ENCODE measurements at places on chromosomes 3 and 15.
A peak's percentile ranks its signal among the peaks of the same experiment; 100 is the strongest.

GRCh38 chr3:194003114-194004057 is 132.6 kb upstream of the HES1 start:
- peak; percentile 29 for DNase-seq

DNA sequence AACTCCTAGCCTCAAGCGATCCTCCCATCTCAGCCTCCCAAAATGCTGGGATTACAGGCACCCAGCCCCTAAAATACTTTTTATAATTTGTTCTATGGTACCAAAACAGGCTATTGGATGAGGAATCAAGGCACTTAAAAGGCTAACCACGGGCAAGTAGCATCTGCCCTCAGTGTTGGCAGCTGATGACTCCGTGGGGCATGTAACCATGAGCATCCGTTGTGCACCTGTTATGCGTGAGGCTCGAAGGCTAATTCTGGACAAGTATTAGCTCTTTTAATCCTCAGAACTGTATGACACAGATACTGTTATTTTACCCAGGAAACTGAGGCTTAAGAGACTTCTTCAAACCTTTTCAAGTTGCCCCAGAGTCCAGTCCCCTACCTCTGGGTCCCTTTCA is 10.2 kb downstream of the WDR73 start:
- DNase-seq = no peak

GRCh38 chr3:73475717-73476116 is 149.0 kb downstream of the PDZRN3 start:
- DNase-seq = no peak

GRCh38 chr15:69074001-69074842 is 59.7 kb downstream of the NOX5 start:
- no peak for DNase-seq

- no peak for DNase-seq
Measured at GRCh38 chr3:160637086-160637485, 39.9 kb upstream of the ARL14 start.

DNA sequence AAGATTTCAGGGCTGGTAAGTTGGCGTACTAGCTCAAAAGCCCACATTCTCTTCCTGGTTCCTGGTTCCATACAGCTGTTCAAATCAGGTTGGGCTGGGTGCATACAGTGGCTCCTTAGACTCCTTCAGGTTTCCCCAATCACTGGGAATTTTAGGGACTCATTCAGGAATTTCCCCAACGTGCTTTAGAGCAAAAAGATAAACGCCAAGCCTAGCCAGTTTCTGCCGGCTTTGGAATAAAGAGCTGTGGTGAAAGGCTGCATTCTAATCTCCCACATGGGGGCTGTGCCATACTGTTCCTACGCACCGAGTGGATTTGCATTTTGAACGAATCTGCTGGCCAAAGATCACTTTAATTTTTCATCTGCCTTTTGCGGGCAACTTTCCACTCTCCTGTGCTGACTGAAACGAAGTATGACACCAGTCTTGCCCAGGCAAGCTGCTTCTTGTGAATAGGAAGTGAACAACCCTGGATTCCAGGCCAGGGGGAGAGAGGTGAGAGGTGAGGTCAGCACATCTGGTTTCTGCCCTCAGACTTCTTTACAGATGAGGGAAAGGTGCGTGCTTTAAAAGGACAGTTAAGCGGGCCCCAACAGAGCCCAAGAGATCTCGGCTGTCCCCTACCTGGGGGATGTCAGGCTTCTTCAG is 184.2 kb upstream of the PDZRN3 start:
- no peak for DNase-seq

DNA sequence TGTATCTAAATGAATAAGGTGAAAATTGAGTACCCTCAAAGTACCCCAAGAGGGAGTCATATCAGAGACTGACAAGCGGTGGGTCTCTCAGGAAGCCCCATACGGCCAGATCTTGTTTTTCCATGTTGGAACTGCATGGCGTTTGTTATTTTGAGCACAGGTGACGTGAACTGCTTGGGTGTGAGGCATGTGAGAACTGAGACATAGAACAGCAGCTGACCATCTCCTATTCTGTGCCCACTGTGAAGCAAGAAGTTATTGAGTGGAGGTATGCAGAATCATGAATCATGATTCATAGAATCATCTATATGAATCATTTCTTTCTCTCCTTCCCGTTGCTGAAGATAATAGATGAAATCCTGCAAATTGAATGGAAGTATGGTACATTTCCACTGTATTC is 4.6 kb downstream of the VPS8 start:
- DNase-seq = no peak

DNA sequence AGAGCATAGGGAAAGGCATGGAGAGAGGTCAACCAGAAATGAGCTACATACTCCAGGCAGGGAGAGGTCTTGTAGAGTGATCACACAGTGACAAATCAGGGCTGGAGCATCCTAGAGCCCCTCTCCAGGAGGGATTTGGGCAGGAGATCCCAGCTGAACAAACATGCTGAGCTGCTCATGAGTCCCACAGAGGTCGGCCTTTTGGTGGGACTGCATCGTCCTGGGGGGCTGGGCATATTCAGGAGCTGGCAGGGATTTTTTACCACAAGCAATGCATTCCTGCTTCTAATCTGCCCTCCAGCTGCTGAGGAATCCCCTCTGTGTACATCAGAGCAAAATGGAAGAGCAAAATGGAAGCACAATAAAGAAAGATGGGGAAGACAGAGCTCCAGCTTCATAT is 94.9 kb downstream of the NTRK3 start:
- no peak for DNase-seq

- no peak for DNase-seq
Measured at GRCh38 chr15:74326746-74327145, 40.7 kb downstream of the CYP11A1 start.

DNA sequence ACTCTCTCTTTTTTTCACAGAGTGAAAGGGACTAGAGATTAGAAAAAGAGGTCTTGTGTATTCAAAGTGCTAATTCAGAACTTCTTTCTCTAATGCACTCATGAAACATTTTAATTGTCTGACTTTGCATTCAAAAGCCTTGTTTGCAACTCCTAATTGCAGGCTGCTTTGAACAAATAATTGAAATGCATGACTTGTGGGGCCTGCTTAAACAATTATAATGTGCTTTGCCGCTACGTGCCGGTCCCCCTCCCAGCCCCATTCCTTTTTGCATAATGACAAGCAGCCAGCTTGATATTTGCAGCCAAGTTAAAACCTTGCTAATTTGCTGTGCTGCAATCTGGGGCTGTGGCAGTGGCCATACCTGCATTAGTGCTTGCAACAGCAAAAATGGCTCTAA is 114.5 kb downstream of the FOXB1 start:
- DNase-seq = no peak

GRCh38 chr15:40255033-40255432 is 16.2 kb downstream of the PAK6 start:
- DNase-seq = no peak

DNA sequence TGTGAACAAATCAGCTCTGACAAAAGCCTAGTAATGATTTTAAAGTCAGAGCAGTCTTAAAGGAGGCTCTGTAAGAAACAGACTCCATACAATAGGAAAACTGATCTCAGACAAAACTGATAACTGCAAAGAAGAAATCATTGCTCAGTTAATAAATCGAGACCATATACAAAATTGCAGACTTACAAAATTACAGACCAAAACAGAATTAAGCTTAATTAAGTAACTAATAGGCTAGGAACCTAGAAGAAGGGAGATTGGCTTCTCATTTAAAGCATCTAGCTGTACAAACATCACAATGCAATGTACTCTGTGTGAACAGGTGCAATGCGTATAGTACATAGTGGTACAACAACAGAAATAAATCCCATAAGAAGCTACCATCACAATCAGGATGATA is 46.3 kb downstream of the ZBTB20 start:
- DNase-seq = no peak

DNA sequence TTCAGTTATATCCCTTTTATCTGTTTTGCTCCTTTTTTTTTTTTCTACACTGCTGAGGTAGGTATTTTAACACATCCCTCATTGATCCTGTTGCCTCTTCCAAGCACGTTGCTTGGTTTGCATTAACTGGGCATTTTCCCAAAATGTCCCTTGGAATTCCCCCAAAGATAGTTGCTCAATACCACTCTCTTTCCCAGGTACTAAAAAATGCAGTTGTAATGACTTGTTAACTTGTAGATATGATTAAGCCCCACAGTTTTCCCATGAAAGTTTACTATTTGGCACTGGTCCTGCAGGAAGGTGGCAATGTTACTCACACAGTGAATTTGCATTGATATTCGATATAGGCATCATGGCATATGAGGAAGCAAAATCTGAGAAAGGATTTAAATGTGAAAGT is 67.1 kb downstream of the GRM7 start:
- DNase-seq = no peak

GRCh38 chr3:72738752-72739530 is 109.3 kb downstream of the SHQ1 start:
- DNase-seq = peak; percentile 59

GRCh38 chr3:94184781-94185180 is 121.9 kb downstream of the NSUN3 start:
- DNase-seq = no peak

GRCh38 chr15:31801152-31801551 is 229.2 kb upstream of the CHRNA7 start:
- DNase-seq = peak; percentile 30

GRCh38 chr3:189726277-189726676 is 95.1 kb downstream of the TP63 start:
- no peak for DNase-seq

DNA sequence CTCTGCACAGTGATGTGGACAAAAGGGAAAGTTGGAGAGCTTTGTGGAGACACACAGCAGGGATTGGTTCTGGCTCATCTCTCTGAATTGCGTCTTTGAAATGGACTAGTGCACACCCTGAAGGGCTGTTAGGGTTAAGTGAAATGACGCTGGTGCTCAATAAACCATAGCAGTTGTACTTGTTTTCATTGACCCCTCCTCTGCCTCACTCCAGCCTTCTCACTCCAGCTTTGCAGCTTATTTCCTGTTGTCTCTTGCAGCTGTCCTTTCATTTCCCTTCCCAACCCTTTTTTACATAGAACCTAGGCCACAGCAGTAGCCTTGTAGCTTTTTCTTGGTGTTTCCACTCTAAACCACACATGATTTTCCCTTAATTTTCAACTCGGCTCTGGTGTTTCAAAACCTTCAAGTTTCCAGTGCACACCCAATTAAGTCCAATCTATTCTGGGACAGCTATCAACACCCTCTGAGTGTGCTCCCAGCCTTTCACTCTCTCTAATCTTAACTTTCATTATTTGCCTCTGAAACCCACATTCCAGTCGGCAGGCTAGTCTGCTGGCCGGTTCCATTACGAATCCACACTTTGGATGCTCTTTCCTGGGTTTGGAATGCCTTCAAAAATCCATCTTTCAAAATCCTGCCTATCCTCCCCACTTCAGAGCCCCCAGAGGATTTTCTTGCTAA is 6.4 kb downstream of the C3orf52 start:
- DNase-seq = no peak

GRCh38 chr15:58666957-58667356 is 82.5 kb downstream of the ADAM10 start:
- no peak for DNase-seq

DNA sequence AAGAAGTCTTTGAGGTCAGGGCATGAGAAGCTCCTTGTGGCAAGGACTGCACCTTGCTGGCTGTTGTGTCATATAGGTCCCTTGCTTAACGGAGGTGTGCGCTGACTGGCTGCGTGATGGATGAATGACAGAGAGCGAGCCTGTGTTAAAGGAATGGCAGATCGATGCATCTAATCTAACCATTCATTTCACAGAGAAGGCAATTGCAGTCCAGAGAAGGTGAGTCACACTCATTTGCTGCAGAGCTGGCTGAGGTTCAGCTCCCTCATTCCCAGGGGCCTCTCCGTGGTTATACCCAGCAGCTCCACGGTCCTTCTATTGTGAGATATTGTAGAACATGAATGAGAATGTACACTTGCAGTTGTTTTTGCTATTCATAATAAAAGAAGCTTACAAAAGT is 289.3 kb downstream of the EPHB1 start:
- DNase-seq = no peak

DNA sequence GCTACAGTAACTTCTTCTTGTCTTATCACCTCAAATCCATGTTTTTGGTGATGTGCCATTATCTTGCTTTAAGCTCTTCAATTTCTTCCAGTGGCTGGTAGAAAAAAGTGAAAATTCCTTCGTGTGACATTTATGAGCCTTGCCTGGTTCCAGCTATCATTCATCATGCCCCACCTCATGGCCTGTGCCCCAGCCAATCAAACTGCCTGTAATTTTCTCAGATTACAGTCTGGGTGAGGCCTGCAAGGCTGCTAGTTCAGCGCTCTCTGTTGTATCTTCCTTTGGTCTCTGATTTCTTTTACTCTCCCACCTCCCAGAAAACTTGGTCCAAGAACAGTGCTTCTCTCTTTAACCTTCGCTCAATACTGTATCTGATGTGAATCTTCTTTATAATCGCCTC is 249.3 kb upstream of the ZNF717 start:
- DNase-seq = no peak

DNA sequence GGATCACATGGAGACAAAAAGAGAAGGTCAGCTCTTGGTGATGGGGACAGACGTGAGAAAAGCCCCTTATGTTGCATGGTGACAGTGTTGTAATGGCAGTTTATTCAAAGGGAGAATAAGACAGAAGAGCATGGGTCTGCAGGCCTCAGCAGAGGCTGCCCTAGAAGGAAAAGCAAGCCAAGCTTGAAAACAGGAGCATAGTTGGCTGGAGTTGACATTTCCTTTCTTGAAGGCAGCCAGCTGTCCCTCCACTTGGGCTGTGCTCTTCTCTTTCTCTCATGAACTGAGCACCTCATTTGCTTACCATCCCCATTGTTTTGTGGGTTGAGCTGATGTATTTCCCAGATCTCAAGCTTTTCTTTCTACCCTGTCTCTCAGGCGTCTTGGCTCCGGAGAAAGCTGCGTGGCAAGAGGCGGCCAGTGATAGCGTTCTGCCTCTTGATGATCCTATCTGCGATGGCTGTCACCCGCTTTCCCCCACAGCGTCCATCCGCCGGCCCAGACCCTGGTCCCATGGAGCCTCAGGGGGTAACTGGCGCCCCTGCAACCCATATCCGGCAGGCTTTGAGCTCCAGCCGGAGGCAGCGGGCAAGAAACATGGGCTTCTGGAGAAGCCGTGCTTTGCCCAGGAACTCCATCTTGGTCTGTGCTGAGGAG is 52.9 kb downstream of the GASK1A start:
- no peak for DNase-seq

DNA sequence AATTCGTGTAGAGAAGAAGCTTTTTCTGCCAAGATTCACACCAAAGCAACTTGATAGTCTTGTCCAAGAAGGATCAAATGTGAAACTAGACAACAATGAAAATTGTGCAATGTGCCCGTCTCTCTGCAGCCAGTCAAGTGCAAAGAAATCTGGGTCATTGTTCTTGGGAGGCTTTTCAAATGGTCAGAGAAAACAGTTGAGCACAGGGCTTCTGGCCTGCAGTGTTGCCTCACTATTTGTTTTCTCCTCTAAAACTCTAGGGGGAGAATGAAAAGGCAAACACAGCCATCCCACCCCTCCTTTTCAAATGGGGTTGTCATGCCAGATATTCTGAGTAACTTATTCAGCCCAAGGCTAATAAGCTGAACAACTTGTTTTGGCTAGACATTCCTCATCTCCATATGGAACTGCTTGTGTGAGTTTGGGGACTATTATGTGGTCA is 417.6 kb upstream of the CDIN1 start:
- DNase-seq = no peak

GRCh38 chr3:168077091-168077490 is 18.6 kb downstream of the GOLIM4 start:
- DNase-seq = no peak

- DNase-seq = no peak
Measured at GRCh38 chr3:107524326-107524840, 1.6 kb downstream of the BBX start.

Data from hypothalamus (tissue), 51 donors.